ENCODE measurements at places on chromosomes 16 and 17. TPM values are rescaled to one million over a fixed set of nuclear protein-coding genes. Genes with fewer than 3 reads are reported as not detected.

CDRT15L2 gene
- not detected for total RNA-seq

GRCh38 chr17:78438271-78438691, 59.8 kb downstream of the PGS1 start:
- no peak for DNase-seq

GRCh38 chr16:46927273-46927672, 43.1 kb downstream of the GPT2 start:
- no peak for DNase-seq

GRCh38 chr17:6387858-6388257, 47.1 kb downstream of the AIPL1 start:
- DNase-seq = no peak

DNA sequence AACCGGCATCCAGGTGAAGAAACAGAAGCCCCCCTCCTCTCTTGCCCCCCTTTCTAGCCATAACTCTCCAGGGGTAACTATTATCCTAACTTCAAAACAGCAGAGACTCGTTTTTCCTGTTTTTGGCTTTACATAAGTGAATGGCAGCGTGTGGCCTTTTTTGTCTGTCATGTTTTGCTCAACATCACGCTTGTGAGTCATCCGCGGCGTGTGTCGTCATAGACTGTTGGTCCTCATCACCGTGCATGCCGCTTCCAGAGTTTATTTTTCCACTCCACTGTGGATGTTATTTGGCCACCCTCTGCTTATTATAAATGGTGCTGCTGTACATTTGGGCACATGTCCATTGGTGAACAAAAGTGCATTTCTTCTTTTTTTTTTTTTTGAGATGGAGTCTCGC, 52.6 kb downstream of the ERN1 start:
- DNase-seq = no peak

- DNase-seq = no peak
Observed at GRCh38 chr17:72452286-72453173, 331.7 kb downstream of the SOX9 start.
